Cerebellar nuclear complex (tissue), 1 donor: ENCODE measurements at places on chromosomes 4 and X.

DNA sequence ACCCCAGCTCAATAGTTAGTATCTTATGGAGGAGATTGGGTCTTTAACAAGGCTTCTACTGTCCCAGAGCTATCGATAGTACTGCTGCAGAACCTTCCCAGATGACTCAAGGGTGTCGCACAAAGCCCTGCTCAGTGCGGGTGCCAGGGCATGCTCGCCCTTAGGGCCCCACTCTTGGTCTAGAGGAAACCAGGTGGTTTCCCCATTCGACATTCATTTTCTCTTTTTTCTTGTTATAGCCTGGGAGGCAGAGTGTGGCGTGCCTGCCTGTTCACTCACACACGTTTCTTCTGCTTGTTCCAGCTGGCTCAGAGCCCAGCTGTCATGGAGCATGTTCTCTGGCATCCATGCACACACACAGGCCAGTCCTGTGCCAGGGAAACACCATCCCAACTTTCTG is 144.5 kb downstream of the SMIM20 start:
- no peak for DNase-seq

DNA sequence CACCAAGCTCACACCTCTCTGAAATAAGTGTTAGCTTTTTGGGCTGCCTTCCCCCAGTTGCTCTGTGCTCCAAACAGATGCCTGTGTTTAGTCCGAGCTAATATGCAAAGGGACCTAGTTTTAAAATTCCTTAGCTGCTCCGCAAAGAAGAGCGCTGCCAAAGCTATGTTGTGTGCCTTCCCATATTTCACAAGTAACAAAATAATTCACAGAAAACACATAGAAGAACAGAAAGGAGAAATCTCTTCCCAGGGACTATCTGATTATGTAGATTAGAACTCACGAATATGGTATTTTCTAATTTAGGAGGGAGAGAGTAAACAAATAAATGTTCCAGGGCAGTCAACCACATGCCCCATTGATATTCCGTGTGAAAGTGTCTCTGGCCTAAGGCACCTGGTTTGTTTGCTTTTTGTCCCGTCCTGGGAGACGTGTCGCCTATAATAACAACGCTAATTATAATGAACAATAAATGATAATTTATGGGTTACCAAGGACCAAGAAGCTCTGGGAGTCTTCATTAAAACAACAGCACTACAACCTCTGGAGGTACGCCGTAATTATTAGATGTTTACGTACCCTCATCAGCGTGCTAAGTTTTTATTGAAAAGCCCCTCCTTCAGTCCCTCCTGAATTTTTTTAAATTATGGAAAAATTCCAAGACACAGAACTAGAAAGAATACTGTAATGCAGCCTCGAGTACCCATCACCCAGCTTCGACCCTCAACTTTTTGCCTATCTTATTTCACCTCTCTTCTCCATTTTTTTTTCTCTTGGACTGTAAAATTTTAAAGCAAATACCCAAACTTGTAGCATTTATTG is 1.2 kb upstream of the CCNG2 start:
- DNase-seq: no peak

- DNase-seq: no peak
Measured at GRCh38 chr4:4455210-4455865, 68.4 kb downstream of the NSG1 start.

- DNase-seq: no peak
Measured at GRCh38 chrX:110304884-110305283, 13.0 kb downstream of the AMMECR1 start.

DNA sequence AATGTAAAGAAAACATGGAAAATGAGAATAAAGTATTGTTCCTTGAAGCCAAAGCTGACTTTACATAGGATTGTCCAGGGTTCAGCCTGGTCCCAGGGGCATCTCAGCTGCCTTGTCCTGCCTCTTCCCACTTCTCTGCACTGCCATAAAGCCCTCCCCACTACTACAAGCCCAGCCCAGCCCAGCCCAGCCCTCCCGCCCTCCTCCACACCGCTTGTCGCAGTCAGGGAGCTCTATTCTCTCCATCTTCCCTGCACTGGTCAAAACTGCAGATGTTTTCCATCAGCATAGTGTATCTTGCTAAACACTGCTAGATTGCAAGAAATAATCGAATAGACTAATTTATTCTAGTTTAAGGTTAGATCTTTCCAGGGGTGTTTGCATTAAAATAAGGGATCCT is 100.3 kb downstream of the TENM3 start:
- DNase-seq: no peak

- DNase-seq: no peak
Measured at GRCh38 chr4:5615496-5616075, 92.8 kb downstream of the EVC2 start.

DNA sequence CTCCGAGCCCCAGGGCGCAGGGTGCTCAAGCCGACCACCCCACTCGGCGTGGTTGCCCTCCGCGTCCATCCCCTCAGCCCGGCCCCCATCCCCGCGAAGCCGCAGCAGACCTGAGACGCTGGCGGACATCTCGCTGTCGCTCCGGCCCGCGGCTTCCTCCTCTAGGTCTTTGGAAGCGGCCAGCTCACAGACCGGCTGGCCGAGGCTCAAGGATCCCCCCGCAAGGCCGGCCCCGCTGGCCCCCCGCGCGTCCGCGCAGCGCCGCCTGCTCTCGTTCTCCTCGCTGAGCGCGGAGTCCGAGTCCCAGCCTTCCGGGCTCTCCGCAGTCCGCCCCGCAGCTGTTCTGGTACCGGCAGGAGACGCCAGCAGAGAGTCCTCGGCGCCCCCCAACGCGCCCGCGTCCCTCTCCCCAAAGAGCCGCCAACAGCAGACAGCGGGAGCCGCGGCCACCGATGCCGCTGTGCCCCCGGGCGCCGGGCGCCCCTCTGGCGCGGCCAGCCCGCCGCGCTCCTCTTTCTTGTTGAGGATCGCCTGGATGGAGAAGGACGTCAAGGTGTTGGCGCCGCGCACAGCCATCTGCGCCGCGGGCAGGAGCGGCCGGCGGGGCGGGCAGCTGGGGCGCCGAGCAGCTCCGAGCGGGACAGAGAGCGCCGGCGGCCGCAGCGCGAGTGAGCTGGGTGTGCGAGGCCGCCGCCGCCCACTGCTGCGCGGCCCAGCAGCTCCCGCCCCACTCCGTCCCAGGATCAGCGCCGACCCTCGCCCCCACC is at the start of gene NKX3-2:
NKX3-2 (minus strand) TSS at position 670 of the 767 bp plus-strand sequence; CDS start at position 576, 94 bp downstream.
- DNase-seq: no peak

DNA sequence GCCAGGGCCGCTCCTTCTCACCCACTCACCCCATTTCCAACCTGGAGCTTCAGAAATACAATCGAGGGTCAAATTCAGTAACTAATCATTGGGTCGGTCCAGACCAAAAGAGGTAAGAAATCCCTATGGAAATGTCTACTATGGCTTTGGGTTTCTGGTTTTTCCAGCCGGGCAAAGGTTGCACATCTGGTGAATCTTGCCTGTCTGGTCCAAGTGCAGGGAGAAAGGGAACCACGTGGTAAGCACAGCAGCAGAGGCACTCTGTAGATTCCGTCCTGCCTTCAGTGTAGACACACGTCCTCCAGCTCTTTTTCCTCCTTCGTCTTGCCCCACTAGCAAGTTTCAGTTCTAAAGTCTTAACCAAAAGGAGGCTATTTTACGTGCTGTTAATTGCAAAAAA is 218.0 kb upstream of the JADE1 start:
- no peak for DNase-seq

DNA sequence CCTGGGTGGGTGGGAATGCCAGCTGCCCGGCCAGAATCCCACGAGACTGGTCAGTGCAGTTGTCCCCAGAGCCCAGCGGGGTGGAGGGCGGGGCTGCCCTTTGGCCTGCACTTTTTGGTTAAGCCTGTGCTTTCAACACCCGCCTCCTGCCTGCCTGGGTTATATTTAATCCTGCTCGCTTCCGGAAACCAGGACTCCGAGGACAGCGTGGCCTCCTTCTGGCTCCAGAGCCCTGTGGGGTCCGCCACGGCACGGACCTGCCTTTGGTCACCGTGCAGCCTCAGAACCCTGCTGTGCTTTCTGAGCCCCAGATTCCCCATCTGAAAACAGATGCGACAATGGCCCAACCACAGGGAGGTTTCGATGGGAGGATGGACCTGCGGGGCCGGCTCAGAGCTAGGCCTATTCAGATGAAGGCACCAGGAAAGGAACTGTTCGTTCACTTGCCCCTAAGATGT is 29.4 kb upstream of the KIAA0232 start:
- DNase-seq: no peak

DNA sequence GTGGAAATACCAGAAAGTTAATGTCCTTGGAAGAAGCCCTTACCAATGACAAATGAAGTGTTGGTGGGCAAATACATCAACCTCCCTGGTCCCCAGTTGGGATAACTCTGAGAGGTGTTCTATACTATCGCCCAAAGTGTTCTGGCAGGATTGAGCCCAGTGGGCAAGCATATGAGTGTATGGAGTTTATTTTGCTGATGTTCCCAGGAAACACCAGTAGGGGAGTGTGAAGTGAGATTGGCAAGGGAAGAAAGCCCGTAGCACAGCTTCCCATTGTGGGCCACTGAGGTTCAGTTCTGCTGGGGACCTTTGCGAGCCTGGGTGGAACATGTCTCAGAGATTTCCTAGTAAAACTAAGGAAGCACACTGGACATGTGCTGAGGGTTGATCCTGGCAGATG is 65.1 kb downstream of the ARHGAP6 start:
- no peak for DNase-seq

- no peak for DNase-seq
Measured at GRCh38 chr4:20624793-20625374, 75.4 kb upstream of the PACRGL start.

DNA sequence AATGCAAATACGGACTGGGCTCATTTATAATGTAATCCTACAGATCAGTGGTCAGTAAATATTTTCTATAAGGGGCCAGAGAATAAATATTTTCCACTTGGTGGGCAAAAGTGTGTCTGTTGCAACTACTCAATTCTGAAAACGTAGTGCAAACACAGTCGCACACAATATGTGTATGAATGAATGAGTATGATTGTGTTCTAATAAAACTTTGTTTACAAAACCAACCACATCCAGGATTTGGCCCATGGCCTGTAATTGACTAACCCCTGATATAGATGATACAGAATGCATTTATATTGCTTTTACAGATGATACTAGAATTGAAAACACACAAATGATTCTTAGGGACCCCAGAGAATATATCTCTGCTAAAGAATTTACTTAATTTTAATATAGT is 197.6 kb downstream of the ASB9 start:
- no peak for DNase-seq

DNA sequence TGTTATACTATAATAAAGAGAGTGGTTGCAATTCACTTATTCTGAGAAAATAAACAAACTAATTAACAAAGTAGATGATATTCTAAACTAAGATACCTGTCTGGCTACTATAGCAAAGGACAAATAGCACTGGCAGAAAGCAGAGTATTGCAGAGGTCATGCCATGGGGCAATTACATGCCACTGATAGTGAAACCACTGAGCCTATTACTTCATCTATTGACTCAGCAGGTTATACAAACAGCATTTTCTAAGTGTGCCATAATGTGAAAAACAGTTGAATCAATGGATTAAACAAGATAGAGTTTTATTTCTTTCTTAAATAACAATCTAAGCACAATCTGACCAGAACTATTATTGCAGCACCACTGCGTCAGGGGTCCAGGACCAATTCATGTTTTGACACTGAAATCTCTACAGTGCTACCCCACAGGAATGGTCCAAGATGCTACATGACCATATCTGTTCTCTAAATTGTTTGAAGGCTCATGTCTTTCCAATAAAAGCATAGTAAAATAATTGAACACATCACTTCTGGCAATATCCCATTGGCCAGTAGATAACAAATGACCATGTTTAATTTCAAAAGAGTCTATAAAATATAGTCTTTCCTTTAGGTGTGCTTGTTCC is 389.5 kb upstream of the GRID2 start:
- DNase-seq: no peak

- no peak for DNase-seq
Measured at GRCh38 chr4:8879574-8879973, 7.9 kb upstream of the HMX1 start.

GRCh38 chrX:22527302-22527701 is 254.6 kb downstream of the CBLL2 start:
- no peak for DNase-seq

DNA sequence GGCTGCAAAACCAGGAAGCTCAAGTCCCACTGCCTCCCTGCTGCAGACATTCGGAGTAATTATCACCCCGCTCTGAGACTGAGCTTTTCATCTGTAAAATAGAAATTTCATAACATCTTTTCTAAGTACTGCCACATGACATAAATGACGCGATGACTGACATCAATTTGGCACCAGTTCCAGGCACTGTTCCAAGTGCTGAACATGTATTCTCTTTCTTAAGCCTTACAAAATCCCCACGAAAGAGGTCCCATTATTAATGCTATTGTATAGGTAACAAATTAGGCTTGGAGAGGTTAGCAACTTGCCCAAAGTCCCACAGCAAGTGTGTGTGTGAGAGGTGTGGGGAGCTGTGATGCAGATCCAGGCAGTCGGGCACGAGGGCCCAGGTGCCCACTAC is 56.4 kb downstream of the SLC2A9 start:
- no peak for DNase-seq

DNA sequence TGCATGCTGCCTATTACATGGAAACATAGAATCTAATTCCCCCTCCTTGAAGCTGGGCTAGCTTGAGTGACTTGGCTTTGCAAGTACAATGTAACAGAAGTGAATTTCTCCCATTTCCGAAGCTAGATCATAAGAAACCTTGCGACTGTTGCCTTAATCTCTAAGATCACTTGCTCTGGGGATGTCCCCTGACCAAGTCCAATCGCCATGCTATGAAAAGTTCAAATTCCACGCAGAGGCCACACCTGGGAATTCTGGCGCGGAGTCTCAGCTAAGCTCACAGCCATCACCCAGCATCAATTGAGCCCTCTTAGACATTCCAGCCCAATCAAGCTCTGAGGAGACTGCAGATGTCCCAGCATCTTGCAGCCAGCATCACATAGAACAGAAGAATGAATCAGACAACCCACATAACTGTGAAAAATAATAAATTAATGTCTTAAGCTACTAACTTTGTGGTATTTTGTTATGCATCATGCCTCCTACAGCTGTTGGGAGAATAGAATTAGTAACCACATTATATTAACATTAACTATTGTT is 27.0 kb downstream of the GPM6A start:
- DNase-seq: no peak

- no peak for DNase-seq
Measured at GRCh38 chr4:73098016-73098415, 28.5 kb upstream of the COX18 start.

DNA sequence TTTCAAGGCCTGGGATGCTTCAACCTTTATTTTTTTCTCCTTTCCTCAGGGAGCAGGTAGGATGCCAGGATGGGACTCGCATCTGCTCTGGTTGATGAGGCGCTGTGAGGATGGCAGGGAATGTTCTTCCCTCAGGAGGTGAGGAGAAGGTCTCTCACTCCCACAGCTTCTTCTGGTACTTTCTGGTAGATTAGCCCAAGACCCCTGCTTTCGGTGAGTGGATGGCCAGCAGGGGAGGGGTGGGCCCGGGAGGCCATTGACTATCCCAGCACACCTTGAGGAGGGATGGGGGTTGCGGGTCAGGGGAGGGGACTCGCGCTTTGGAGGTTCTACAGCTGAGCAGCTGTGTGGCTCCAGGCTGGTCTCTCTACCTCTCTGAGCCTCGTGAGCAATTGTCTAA is 14.8 kb downstream of the CYTL1 start:
- DNase-seq: no peak

- no peak for DNase-seq
Measured at GRCh38 chr4:124329134-124329533, 383.4 kb downstream of the ANKRD50 start.
